ENCODE measurements at places on chromosomes 12 and 14.
A peak's percentile ranks its signal among the peaks of the same experiment; 100 is the strongest.

GRCh38 chr14:104141621-104142091, 3.3 kb downstream of the KIF26A start:
- no peak for DNase-seq

DNA sequence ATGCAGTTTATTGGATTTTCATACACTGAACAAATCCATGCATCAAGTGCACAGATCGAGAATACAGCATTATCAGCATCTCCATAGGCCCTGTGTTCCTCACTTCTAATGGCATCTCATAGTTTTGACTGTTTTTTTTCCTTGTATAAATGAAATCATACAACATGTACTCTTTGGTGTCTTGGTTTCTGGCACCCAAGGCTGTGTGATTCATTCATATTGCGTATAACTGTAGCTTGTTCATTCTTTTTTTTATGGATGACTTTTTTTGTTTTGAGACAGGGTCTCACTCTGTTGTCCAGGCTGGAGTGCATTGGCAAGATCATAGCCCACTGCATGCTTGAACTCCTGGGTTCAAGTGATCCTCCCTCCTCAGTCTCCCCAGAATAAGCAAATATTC, 14.3 kb downstream of the RASSF8 start:
- peak; percentile 71 for DNase-seq

DNA sequence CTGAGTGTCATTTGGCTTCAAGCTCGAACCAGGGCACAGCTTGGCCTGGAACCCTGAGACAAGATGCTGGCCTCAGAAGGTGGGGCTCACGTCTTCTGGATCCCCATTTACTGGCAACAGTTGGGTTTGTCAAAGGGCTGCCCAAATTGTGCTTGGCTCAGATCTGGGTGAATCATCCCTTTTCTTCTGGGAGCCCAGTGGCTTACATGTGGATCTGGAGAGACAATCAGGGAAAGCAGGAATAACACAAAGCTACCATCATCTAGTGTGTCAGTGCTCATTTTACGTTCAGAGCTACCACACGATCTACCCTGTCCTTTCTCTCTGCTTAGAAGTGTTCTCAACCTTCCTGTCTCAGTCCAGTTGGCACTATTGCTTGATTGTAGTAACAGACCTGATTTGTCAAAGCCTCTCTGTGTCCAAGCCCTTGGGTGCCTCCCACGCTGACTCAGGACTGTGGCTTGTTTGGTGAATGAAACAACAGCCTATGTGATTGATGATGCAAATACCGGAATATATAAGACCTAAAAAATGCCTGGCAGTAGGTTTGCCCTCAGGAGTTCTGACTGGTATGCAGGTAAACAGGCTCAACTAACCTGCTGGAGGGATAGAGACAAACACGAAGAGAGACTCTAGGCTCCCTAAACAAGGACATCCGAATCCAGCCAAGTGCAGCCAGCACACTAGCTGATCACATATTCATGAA, 974.3 kb downstream of the VRK1 start:
- DNase-seq, result peak; percentile 66

- no peak for DNase-seq
These were observed 103.7 kb downstream of the SMOC1 start for GRCh38 chr14:69982886-69983285.

- DNase-seq, result peak; percentile 18
These were observed 364.1 kb upstream of the KITLG start for GRCh38 chr12:88944397-88944796.

- no peak for DNase-seq
These were observed 47.2 kb downstream of the ALDH1L2 start for GRCh38 chr12:105036937-105037649.

GRCh38 chr14:36988568-36988967, 183.8 kb downstream of the SLC25A21 start:
- DNase-seq, result peak; percentile 11

DNA sequence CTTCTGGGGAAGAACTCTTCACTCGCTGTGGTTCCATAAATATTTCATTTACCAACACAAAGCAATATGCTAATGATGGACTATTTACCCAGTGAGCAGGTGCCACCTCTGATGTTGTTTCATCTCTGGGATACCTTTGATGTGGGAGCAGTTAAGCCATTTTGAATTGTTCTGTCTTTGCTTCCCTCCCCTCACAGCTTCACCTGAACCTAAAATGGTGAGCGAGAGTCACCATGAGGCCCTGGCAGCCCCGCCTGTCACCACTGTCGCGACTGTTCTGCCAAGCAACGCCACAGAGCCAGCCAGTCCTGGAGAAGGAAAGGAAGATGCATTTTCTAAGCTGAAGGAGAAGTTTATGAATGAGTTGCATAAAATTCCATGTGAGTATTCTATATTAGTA, 352.7 kb downstream of the SYT1 start:
- DNase-seq, result no peak

DNA sequence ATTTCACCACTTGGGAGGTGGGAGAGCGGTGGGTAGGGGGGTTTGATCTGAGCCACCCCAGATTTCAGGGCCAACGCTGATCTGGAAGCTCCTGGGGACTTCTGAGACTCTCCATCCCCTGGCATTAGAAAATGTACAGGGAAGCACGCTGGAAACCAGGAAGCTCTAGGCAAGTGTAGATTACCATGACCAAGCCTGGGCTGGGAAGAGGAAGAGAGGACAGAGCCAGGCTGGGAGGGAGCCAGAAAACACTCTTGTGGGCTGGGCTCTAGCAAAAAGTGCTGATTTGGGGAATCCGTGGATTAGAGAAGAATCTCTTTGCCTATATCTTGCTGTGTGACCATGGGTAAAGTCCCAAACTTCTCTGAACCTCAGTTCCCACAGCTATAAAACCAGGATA, 236.7 kb downstream of the BCL11B start:
- DNase-seq, result peak; percentile 66

DNA sequence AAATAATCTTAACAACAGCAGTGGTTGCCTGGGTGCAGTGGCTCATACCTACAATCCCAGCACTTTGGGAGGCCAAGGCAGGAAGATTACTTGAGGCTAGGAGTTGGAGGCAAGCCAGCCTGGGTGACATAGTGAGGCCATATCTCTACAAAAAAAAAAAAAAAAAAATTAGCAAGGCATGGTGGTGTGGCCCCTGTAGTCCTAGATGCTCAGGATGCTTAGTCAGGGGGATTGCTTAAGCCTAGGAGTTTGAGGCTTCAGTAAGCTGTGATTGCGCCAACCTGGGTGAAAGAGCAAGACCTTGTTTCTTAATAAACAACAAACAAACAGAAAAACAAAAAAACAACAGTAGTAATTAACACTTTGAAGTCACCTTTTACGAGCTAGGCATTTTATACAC, 642 bp upstream of the ACSM4 start:
- no peak for DNase-seq

GRCh38 chr12:128737292-128737966, 86.3 kb downstream of the SLC15A4 start:
- no peak for DNase-seq

GRCh38 chr12:118850244-118850825, 131.0 kb upstream of the SRRM4 start:
- DNase-seq, result peak; percentile 9

- no peak for DNase-seq
These were observed 145.8 kb downstream of the KIF26A start for GRCh38 chr14:104284107-104284592.

GRCh38 chr12:127628645-127629044, 638.3 kb upstream of the TMEM132C start:
- peak; percentile 40 for DNase-seq

DNA sequence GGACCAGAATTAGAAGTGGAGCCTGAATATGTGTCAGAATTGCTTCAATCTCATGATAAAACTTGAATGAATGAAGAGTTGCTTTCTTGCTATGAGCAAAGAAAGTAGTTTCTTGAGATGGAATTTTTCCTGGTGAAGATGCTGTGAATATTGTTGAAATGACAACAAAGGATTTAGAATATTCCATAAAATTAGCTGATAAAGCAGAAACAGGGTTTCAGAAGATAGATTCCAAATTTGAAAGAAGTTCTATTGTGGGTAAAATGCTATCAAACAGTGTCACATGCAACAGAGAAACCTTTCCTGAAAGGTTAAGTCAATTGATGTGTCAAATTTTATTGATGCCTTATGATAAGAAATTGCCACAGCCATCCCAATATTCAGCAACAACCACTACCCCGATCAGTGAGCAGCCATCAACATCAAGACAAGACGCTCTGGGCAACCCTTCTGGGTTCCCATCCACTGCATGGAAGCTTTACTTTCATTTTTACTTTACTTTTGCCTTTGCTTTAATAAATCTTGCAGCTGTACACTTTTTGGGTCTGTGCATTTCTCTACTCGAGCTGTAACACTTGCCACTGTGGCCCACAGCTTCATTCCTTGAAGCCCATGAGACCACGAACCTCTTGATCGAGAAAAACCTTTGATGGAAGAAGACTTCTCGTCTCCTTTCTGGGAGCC, 104.0 kb upstream of the SSTR1 start:
- DNase-seq, result no peak

- DNase-seq, result peak; percentile 60
These were observed 20.9 kb upstream of the GPRC5A start for GRCh38 chr12:12870465-12870864.

DNA sequence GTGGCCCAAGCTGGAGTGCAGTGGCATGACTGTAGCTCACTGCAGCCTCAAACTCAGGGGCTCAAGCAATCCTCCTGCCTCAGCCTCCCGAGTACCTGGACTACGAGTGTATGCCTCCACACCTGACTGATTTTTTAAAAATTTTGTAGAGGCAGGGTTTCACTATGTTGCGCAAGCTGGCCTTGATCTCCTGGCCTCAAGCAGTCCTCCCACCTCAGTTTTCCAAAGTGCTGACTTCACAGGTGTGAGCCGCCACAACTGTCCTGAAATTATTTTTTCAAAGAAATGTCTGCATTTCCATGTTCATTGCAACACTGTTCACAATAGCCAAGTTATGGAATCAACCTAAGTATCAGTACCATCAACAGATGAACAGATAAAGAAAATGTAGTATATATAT, 111.4 kb downstream of the FOXA1 start:
- no peak for DNase-seq

DNA sequence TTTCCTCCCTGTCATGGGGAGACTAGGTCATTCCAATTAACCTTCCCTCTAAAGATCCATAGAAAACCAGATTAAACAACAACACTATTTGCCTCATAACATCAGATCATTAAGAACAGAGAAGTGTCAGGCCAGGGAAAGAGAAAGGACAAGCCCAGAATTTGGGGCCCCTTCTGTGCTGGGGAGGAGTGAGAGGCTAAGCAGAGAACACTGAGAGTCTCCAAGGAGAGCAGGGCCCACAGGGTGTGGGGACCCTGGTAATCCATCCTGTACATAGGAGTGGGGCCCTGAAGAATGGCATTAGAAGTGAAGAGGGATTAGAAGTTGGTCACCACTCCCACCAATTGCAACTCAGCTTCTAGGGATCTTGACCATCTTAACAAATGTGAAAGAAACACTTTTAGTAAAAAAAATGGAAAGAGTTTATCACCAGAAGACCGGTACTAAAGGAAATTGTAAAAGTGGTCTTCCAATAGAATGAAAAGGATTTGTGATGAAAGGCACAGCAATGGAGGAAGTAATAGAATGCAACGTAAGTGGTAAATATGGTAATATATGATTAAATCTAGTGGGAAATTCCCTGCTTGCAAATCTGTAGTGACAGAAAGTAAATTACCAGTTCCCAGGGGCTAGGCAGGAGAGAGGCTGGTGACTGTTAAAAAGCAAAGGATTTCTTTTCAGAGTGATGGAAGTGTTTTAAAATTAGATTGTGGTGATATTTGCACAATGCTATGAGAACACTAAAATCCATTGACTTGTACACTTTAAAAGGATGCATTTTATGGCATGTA, 14.0 kb upstream of the TMTC1 start:
- DNase-seq, result no peak

DNA sequence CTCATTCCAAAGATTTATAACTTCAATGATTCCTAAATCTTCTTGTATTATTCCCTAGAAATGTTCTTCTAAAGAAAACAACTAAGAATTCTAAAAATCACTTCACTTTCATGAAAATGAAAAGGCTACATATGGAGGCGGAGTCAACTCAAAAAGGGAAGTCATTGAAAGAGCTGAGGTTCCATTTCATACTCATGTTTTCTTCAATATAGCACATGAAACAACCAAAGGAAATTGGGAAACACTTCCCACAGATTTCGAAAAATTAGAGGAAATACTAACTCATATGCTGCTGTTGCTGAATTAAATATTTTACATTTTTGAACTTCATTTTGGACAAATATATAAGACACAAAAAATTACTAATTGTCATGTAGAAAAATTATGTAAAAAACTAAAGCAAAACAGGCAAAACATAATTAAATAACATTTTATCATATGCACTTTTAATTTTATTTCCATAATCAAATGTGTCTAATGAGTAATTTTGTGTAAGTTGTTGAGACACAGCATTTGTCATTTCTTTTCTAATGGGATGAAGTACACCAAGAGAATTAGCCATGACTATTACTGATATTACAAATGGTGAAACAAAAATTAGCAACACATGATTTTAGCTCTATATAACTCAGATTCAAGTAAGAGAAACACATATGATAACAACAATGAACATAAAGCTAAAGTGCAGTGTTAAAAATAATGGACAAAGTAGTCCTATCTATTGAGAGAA, at the start of gene CD163:
Gene CD163, minus strand, starts transcription at position 92 of the 730 bp plus-strand sequence. Its CDS starts 87 bp downstream, at position 5.
- no peak for DNase-seq

- no peak for DNase-seq
These were observed 555.2 kb downstream of the DIO2 start for GRCh38 chr14:79656056-79656455.

DNA sequence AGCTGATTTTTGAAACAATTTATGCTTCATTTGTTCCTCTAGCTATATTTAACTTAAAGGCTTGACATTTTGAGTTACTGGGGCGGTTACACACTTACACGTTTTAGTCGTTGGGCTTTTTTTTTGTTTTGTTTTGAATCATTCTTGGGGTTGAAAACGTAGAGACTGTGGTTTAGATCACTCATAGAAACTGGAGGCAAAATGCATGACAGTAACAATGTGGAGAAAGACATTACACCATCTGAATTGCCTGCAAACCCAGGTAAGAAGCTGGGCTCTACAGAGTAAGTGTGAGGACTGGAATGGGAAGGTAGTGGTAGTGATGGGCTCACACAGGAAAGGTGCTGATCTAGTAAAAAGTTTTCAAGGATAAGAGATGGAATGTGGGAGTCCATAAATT, at the start of gene CLEC2D:
Gene CLEC2D, plus strand, starts transcription at position 180 of the 400 bp plus-strand sequence. Its CDS starts 22 bp downstream, at position 202.
- DNase-seq, result no peak

- no peak for DNase-seq
These were observed 233.3 kb upstream of the PPFIA2 start for GRCh38 chr12:81992461-81992860.

GRCh38 chr12:1434296-1434955, 160.0 kb downstream of the FBXL14 start:
- DNase-seq, result no peak

- DNase-seq, result no peak
These were observed 15.9 kb upstream of the LRRK2 start for GRCh38 chr12:40208707-40209446.

DNA sequence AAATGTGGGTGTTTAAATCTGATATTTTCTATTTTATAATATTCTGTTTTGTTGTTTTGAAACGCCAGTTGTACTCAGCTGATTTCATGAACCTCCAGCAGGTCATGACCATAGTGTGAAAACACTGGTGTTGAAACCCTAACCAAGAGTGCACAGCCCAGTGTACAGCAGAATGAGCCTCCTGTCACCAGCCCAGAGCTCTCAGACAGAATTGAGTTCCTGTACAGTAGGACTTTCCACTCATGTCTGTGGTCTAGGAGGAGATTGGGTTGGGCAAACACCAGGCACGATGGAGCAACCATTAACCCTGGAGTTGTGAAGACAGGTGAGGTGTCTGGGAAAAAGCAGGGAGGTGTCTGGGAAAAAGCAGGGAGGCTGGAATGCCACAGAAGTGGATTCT, 908.8 kb downstream of the VRK1 start:
- no peak for DNase-seq

Data from MG63 (cell line).